ENCODE measurements at places on chromosomes 5 and 9.
A peak's percentile ranks its signal among the peaks of the same experiment; 100 is the strongest.

- peak; percentile 1 for DNase-seq
Measured at GRCh38 chr9:32550150-32550561, 2.0 kb upstream of the SMIM27 start.

DNA sequence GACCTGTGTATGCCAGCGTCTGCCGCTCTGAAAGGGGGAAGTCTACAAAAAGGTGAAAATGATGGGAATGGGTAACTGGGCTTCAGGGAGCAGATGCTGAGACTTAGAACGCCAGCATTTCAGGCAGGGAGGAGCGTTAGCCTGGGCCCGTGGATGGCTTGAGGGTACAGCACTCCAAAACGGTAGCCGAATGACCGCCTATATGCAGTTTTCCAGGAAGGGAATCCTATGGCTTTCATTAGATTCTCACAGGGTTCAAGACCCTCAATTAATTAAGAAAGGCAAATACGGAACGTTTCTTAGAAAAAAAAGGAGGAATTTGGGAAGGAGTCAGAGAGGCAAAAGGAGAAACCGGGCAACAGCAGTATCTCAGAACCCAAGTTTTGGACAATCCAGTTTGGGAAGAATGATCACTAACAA is 639 bp downstream of the AMACR start:
- no peak for DNase-seq

DNA sequence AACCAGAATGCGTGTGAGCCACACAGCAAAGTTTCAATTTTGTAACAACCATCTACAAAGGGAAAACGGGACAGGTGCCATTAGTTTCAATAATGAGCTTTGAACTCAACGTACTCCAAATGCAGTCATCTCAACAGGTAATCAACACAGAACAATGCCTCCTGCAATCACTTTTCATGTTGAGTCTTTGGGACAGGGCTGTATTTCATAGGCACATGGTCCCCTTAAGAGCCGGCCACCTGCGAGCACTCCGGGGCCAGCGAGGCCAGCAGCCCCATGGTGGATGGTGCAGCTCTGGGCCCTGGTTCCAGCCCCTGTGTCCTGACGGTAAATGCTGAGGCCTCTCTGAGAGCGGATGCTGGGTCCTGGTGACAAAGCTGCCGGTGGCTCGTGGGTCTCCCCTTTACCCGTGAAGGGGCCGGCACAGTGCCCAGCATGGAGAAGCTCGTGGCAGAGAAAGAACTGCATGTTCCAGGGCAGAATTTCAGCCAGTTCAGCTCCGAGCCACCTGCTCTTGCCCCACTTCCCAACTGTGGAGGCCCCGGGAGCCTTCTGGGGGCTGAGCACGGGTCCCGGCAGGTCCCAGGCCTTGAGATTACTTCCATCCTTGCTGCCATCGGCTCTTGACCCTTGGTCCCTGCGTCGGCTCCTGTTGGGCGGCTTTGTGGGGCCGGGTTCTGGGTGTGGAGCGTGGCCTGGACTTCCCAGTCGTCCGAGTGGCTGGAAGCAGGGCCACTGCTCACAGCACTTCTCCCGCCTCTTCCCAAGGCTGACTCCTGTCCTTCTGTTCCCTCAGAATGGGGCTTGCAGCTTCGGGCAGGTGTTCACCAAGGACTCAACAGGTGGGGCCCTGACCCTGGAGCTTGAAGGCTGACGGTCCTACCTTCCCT is 26.1 kb upstream of the RNU6ATAC start:
- DNase-seq: no peak

DNA sequence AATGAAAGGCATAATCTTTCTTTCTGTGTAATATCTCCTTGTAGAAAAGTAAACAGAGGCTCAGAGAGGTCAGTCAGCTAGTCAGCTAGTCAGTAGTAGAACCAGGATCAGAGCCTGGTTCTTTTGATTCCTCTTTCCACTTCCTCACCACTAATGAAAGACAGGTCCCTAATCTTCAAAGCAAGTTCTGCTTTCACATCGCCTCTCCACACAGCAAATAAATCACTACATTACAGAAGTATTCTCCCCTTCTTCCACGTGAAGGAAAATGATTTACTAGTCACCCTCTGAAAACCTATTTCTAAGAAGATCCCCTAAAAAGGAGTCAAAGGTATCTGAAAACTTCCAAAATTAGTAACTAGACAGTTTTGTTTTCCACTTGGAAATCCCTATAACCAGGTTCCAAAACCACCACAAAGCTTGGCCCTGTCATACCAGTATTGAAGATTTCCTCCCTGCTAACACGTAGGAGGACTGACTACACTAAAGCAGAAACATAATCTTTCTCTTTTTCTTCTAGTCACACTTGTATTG is 140.5 kb upstream of the TARS1 start:
- no peak for DNase-seq

- DNase-seq: no peak
Measured at GRCh38 chr5:32526810-32527209, 58.5 kb upstream of the SUB1 start.

DNA sequence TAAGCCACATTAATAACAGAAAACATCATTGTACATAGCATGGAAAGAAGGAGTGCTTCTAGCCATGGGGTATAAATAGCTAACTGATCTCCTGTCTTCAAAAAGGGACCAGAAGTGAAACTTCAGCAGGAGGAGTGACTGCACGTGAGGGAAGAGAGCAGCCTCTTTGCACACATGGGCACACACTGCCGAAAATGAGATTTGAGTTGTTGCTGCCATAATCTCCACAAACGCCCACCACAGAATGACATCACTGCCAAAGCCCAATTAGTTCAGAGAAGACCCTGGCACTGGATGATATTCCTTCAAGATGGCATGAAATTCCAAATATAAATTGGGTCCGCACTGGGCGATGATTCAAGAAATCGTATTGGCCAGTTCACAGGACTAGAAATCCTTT is 238.9 kb upstream of the NR4A3 start:
- DNase-seq: no peak

DNA sequence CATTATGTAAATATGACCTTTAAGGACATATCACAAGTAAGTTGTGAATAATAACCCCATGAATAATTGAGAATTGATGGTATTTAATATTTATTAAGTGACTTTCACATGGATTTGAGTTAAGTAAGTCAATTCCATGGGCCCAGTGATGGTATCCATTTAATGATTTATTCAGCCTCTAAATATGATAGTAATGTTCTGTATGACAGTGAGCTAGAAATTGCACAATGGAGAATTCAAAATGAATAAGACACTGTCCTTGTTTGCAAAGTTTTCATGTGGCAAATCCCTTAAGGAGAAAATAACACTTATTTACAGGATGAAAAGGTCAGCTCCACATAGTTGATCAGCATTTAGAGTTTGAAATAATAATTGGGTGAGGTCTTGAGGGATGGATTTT is 160.7 kb downstream of the PDE4D start:
- no peak for DNase-seq

GRCh38 chr5:156526081-156526925 is 199.3 kb downstream of the SGCD start:
- DNase-seq: no peak

DNA sequence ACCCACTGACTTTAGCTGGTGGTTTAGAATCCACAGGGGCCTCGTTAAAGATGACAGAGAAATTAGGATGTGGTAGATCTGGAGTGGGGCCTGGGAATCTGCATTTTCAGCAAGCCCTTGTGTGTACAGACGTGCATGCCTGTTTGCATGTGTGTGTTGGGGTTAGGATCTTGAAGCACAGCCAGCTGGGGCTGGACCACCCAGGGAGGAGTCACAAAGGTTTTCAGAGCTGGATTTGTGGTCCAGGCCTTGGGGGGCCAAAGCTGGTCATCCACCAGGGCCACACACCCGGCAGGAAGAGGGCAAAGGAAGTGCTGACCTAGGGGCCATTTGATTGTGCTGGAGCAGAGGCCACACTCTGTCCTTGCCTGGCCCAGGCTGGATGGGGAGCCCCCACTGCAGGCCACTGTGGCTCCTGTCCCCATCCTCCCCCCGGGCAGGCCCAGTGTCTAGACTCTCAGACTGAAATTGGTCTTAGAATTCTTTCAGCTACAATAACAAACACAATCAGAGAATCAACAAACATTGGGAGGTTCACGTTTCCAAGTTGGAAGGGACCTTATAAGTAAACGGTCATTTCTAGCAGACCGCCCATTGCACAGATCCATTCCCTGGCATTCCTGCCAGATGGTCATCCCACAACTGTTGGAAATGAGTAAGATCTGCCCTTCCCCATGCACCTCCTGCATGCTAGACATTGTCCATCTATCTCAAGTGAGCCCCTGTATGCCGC is 10.3 kb downstream of the CDX1 start:
- DNase-seq: no peak

DNA sequence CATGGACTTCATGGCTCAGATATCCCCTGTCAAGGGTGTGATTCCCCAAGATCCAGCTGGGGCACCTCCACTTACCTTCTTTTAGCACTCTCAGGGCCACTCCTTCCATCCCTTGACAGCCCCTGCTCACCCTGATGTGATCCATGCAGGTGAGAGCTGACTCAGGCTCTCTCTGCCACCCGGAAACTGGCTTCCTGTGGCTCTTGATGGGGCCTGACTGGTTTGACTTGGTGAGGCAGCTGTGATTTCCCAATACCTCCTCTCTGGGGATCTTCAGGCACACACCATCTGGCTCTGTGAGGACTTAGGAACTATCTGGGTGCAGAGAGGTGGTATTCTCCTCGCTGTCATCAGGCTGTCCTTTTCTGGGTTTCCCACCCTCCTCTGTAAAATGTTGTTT is 7.9 kb upstream of the FAT2 start:
- no peak for DNase-seq

GRCh38 chr5:892394-893136 is at the start of the genes BRD9 and TRIP13:
Gene BRD9, minus strand, starts transcription at chr5:892801. Its CDS starts 144 bp downstream, at chr5:892657.
Gene TRIP13, plus strand, starts transcription at chr5:892884. Its CDS starts 115 bp downstream, at chr5:892999.
- peak; percentile 39 for DNase-seq

DNA sequence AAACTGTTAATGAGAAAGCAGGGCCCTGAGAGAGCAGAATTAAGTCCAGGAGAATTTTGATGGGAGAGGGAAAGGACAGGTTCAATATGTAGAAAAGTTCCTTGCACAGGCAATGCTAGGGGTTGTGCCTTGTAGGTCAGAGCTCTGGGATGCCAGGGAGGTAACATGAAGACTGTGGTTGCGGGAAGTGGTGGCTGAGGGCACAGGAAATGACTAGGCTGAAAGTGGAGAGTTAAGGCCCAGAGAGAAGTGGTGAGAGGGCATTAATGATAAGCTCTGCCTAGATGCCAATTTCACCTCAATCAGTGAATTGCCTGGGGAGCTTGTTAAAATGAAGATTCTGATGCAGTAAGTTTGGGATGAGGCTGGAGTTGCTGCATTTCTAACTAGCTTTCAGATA is 31.5 kb upstream of the PPP3R2 start:
- no peak for DNase-seq

DNA sequence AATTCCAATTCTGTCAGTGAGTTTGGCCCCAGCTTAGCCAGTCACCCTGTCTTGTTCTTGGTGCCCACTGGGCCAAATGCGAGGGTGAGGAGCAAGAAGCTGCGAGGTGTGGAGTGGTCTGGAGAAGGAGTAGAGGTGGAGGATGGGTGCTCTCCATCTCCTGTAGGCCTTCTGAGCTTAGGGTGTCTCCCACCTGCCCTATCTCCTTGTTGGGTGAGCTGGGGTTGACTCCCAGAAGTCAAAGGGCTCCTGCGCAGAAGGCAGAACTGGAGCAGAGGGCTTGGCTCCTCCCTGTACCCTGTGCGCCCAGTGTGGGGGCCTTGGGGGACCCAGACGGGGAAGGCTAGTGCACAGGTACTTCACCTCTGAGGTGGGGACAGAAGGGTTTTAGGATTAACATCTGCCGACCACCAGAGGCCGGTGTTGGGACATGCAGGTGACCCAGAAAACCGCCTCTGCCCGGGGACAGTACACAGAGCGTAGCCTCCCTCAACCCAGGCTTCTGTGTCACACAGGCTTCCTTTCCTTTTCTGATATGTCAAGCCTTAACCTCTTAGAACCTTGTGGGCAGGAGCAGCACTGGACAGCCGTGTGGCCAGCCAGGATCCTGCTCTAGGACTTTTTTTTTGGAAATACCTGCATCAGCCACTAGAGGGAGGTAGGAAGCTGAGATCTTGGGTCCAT is 16.9 kb downstream of the IL5 start:
- DNase-seq: peak; percentile 51

All from SW 1271 (cell line).